ENCODE measurements at places on chromosomes 16 and 17.

GRCh38 chr17:79711715-79712305 is 18.9 kb upstream of the ENPP7 start:
- no peak for DNase-seq

GRCh38 chr17:60747069-60747808 is 69.6 kb downstream of the BCAS3 start:
- DNase-seq = no peak

GRCh38 chr17:77085926-77086432 is 54.8 kb upstream of the SEC14L1 start:
- DNase-seq = no peak

DNA sequence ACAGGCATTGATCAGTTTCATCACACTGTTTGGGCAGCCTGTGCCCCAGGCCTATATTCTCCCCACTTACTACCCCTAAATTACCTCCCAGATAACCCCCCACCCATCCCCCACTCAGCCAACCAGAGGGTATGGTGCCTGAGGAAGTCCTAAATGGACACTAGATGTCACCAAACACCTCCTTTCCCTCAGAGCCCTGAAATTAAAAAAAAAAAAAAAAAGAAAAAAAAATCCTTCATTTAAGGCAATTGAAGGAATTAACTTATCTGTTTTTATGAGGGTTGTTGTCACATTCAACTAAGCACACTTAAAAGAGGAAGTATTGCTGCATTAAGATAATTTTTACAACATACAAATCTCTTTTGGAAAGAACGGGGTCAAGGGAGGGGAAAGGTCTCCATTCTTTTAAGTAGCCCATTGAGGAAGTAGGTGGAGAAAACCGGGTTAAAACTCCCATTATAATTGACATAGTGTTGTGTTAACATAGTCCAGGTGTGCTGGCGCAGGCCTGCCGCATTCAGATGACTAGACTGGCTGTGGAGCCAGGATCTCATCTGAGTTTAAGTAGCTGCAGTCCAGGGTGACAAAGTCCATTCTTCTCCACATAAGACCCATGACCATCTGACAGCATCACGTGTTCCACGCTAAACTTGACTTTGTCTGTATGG is 46.3 kb downstream of the SNX11 start:
- no peak for DNase-seq

GRCh38 chr16:5971924-5972323 is 874.3 kb upstream of the EEF2KMT start:
- no peak for DNase-seq
